ENCODE measurements at places on chromosomes 13 and 19.

DNA sequence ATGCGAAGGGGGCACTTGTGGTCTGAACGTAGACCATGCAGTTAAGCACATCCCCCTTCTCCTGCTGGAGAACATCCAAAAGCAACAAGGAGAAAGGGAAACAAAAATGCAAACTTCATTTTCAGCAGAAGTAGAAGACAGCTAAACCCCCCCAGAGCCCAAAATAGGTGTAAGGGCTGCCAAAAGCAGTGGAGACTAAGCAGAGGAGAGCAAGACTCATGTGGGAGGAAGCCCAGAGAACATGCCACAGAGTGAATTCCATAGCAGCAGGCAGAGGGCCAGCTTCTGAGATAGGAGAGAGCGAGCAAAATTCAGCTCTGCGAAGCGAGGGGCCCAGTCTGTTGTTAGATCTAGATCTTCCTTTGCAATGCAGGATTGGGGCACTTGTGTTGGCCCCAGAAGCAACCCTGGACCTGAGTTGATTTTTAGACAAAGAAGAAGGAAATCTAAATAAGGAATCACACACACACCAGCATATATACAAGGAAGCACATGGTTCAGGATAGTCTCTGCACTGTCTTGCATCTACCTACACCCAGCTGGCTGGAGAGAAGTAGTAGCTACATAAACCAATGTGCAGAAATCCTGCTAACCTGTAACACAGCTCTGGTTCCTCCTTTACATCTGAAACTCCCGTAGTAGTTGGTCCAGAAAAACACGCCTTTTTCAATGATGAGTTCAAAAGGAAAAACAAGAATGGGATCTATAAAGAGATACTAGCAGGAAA is 199.6 kb downstream of the SPRY2 start:
- DNase-seq: no peak

DNA sequence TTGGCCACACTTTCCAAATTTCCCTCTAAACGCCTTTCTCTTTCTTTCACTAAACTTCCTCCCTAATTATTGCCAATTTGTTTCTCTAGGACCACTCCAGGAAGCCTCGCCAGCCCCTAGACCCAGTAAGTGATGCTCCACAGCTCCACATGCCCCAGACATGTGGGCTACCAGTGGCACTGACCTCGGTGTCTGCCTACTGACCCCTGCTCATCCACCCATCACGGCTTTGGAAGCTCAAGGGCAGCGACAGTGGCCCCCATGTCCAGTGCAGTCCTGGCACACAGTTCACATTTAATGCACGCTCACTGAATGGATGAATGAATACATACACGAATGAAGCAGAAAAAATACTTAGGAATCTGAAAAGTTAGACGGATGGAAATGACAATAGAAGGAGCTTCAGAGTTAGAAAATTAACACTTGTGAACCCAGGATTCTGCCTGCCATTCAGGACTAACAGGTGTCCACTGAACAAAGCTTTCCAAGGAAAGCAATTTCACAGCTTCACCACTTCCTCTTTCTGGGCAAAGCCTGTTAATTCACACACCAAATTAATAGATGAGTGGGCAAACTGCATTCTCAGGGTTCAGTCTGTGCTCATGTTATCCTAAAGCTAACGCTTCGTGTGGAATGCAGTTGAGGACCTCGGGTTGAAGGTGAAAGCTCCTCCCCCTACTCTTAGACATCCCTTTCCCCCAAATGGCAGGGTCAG is 50.9 kb downstream of the CCDC70 start:
- no peak for DNase-seq

GRCh38 chr13:37886879-37887278 is 17.3 kb upstream of the TRPC4 start:
- DNase-seq: no peak

- DNase-seq: no peak
Observed at GRCh38 chr19:50638600-50638999, 1.1 kb downstream of the SYT3 start.

- no peak for DNase-seq
Observed at GRCh38 chr13:95703576-95703975, 26.6 kb downstream of the DNAJC3 start.

GRCh38 chr19:46722421-46723022 is 5.6 kb upstream of the PRKD2 start:
- no peak for DNase-seq

GRCh38 chr19:10898633-10899032 is 27.3 kb downstream of the CARM1 start:
- DNase-seq: no peak

DNA sequence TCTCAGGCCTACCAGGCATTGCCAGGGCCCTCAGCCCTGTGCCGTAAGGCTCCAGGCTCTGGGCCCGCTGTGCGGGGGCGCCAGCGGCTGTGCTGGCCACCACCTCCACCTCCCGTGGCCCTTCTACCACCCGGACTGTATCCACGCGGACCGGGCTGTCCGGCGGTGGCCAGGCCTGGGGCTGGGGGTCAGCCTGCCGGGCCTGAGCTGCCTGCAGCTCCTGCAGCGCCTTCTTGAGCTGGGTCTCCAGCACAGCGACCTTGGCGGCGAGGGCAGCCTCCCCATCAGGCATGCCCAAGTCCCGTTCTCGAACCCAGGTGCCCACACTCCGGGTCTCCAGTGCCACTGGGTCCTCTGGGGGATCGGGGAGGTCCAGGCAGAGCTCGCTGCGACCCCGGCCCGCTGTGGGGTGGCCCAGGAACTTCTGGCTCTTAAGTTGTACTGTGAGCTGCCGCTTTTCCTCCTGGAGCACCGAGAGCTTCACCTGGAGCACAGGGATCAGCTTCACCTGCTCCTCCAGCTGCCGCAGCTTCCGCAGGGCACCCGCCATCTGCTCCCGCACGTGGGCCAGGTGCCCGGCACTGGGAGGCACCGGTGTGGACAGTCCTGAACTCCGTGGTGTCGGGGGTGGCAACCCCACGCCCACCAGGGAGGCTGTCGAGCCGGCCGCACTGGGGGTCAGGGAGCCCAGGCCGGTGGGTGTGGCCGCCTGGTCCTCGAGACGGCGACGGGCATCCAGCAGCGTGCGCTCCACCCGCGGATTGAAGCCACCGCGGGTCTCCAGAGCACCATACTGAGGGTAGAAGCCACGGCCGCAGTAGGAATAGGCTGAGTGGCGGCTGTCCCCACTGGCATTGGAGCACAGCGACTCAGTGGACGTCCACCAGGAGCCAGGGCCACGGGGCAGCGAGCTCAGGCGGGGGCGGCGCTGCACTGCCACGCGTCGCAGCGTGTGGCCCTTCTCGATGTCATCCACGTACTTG is 4.1 kb downstream of the KANK2 start:
- no peak for DNase-seq

DNA sequence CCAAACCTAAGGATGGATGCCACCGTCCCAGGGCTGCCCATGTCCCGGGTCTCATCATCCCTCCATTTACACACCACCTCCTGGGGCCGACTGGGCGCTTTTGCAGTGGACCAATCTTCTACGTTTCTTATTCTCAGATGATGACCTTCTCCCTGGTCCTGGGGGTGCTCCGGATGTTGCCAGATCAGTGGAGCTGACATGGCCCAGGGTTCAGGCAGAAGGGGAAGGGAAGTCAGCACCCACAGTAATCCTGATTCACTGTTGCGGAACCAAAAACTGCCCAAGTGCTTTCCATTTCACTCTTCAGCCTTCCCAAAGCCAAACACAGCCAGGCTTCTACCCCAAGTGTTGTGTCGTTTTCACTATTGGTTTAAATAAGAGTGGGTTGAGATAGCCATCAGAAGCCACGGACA is 29.8 kb downstream of the RAB20 start:
- no peak for DNase-seq

DNA sequence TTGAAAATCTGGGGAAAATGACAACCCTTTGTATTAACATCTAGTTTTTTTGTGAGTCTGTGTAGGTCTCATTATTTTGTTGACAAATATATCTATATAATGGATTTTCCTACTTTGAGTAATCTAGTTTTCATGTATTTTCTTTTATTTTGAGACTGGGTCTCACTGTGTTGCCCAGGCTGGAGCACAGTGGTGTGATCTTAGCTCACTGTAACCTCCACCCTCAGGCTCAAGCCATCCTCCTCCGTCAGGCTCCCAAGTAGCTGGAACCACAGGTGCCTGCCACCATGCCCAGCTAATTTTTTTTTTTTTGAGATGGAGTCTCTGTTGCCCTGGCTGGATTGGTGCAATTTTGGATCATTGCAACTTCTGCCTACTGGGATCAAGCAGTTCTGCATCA is 9.2 kb downstream of the ZNF525 start:
- DNase-seq: no peak

DNA sequence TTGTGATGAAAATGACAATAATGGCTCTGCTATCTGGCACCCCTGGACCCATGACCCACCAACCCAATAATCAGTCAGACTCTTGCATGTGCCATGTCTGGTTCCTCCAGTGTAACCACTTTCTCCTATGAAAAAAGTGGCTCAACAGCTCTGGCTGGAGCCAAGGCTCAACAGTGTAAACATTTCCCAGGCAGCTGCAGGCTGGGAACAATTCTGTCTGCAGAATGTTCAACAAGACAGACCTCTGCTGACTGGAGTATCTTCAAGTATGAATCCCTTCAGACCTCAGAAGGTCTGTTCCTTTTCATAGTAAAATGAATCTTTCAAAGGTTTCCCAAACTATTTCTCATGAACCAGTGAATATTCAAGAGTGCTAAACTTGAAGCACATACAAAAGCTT is 410.1 kb upstream of the HTR2A start:
- DNase-seq: no peak

DNA sequence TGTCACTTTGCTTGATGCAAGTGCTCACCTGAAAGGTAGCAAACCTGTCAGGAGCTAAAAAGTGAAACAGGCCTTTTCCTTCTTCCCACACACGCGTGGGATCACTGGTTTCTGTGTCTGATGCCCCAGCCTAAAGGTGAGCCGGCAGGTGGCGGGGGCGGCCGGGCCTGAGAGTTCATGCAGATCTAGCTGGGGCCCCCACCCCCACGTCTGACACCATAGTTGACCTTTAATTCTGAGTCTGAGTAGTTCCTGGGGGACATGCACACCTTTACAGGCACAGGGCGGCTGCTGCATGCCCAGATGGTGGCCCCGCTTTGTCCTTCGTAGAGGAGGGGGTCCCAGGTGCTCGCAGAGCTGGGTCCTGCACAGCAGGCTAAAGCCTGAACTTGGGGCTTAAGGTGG is 345.3 kb downstream of the TEX29 start:
- DNase-seq: no peak

- no peak for DNase-seq
Observed at GRCh38 chr13:24450530-24450929, 62.0 kb downstream of the PARP4 start.

DNA sequence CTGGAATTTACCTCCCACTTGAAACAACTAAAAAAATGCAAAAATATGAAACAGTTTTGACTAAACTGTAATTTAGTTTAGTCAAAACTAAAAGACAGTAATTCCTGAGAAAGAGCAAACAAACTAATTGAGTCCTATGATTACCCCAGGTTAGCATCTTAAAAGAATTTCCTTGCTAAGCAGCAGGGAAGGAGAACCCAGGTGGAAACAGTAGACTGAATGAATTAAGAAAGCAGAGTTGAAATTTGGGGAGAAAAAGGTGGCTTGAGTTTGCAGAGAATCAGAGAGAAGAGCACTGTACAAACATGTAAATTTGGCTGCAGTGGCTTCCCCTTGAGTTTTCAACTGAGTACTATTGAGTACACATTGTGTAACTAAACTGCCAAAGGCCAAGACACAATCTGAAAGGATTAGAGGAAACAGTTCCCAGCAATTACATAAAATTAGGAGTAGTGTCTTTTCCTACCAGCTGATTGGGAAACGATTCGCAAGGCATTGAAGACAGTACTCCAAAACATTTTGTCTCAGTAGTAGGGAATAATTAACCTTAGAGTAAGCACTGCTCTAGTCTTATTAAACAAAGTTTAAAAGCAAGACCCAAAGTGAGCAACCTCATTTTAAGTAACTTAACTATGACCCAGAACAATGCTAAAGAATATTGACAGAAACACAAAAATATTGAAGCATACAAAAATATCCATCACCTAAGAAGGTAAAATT is 820.5 kb downstream of the DACH1 start:
- no peak for DNase-seq

DNA sequence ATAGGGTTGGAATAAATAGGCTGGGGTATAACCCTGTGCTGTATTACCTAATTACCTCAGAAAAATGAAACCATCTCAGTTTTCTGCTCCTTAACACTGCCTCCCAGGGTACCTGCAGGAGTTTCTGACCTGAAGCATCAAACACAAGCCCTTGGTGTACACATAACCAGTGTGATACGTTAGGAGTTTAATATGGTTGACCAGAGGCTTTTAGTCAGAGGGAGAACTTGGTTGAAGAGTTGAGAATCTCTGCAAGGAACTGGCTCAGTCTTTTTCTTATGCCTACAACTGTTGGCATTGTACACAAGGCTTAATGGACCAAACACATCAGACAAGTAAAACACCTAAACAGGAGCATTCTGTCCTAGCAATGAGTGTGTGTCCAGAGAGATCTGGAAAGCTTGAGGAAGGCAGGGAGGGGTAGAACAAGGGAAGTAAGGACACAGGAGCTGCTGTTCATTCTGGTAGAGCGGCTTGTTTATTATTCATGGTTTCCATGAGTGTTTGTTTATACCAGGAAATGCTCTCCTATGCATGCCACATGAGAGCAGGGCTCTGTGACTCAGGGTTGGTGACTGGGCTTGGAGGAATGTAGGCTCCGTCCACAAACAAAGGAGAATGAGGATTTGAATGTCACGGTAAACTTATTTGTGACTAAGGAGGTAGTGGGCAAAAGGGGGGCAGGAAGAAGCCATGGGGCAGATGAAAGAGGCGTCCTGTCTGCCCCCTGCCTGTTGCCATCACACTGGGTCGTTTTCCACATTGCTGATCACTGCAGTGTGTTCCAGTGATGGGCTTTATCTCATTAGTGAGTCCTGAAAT is 11.9 kb upstream of the SPATA13 start:
- no peak for DNase-seq

- DNase-seq: no peak
Observed at GRCh38 chr13:52005841-52006522, 5.3 kb downstream of the ATP7B start.

GRCh38 chr13:41820581-41821237 is 140.2 kb downstream of the VWA8 start:
- no peak for DNase-seq
